Activated naive CD8-positive, alpha-beta T cell treated with anti-CD3 and anti-CD28 coated beads for 36 hours (primary cell): ENCODE measurements at places on chromosomes 3 and 15.

- no peak for DNase-seq
Observed at GRCh38 chr3:196222876-196223595, 6.7 kb downstream of the SLC51A start.

- DNase-seq = no peak
Observed at GRCh38 chr15:99315636-99316035, 64.4 kb downstream of the LRRC28 start.

- DNase-seq = no peak
Observed at GRCh38 chr15:57527382-57528091, 64.2 kb upstream of the MYZAP start.

GRCh38 chr15:55221090-55222011, 24.6 kb upstream of the RSL24D1 start:
- peak; percentile 48 for DNase-seq

DNA sequence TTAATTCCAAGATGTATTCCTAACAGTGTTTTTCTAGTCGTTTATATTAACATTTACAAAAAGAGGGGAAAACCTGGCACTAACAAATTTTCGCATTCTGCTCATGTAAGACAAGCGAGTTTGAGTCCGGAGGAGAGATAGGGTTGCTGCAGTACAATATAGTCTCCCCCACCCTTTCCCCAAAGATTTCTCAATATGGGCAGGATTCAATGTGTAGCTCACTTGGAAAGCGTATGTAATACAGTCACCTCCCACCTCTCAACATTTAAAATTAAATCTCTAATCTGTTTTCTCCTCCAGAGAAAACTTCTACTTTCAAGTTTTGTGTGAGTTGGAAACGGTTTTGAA, 57.9 kb downstream of the CMSS1 start:
- DNase-seq = no peak

- no peak for DNase-seq
Observed at GRCh38 chr3:36796161-36796560, 31.8 kb upstream of the DCLK3 start.

- no peak for DNase-seq
Observed at GRCh38 chr3:107765524-107765923, 242.8 kb downstream of the BBX start.

DNA sequence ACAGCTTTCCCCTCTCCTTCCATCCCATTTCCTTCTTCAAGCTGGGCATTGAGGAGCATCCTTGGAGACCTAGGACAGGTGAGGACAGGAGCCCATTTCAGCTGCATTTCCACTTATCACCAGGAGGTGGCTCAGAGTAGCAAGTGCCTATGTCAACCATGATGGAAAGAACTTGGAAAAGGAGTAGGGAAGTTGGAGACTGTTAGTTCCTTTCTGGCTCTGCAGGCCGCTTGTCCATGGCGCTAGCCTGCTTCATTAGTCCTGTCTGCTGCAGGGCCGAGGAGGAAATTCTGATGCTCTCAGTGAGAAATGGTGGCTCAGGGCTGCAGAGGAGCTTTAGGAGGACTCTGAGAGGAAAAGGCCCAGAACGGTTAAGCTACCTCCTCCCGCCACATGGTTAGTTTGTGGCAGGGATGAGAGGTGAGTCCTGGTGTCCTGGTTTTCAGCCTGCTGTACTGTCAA, 7.0 kb upstream of the CD276 start:
- DNase-seq = peak; percentile 31

- no peak for DNase-seq
Observed at GRCh38 chr3:29561651-29562149, 280.8 kb downstream of the RBMS3 start.

DNA sequence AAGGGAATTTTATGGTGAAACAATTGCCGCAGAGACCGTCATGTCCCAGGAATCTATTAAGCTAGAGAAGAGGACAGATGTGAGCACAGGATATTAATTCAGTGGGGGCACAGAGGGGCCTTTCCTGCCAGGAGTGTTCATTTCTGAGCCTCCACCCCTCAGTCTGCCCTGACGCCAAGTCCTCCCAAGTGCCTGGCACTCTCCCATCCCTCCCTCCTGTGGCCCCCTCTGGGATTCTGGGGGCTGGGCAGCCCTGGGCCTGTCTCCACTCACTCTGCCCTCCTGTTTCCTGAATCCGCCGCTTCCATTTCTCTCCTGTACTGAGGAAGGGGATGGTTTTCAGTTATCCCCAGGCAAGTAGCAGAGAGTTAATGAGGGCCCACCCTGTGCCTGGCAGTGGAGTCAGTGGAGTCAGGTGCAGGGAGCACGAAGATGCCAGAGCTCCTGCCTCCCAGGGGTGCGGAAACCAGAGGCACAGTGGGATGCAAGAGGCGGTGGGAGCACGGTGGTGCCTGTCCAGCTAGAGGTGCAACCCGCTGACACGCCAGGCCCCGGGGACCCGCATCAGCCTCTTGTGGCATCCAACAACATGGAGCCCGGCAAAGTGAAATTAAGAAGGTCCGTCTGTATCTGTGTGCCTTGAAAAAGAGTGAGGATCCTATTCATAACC, 212.5 kb downstream of the XXYLT1 start:
- no peak for DNase-seq

DNA sequence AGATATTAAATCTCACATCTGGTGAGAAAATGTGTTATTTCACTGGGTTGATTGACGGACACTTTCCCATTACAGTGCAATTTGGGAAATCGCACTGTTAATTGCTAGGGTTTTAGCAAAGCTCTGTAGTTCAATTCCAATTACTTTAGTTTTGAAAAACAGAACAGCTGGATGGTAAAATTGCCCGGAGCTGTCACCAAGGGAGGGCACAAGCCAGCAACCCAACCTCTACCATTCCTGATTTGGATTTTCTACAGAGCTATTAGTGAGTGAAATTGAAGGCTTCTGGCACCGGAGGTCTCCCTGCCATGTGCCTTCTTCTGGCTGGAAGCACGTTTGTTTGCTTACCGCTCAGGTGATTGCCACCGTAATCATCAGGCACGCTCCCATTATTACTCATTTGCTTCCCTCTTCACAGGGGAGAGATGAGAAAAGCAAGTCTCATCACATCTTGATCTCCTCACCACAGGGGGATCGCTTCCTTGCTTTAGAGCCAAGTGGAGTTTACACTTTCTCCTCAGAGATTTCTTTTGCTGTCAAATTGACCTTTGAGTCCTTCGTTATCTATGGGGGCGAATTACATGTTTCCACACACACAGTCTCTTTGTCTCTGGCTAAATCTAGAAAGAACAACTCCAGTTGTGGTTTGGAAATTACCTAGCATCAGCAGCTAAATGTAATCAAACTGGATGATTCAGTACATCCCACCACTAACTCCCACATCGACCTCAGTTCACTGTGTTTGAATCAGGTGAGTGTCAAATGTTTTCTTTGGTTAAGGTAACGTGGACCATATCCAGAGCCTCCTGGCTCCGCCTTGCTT, 421.7 kb upstream of the GOLIM4 start:
- DNase-seq = no peak

GRCh38 chr3:132083159-132083558, 48.3 kb upstream of the CPNE4 start:
- no peak for DNase-seq

DNA sequence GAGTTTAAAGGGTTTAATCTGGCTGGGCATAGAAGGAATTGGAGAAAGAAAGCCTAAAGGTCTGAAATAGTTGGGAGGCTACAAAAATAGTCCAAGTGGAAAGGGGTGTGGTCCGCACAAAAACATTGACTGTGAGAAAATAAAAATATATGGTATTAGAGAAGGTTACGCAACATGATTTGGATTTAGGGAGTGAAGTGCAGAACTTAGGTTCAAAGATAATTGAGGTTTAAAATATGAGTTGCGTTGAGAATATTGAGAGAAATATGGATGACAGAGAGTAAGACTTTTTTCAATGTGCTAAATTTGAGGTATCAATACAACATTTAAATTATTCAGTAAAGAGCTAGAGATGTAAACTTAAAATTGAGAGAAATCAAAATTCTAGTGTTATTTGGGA, 15.4 kb upstream of the CMC1 start:
- DNase-seq = no peak

GRCh38 chr15:32706704-32707103, 11.1 kb upstream of the GREM1 start:
- DNase-seq = no peak
